ENCODE measurements at places on chromosomes 6 and 20. TPM values are rescaled to one million over a fixed set of nuclear protein-coding genes. Genes with fewer than 3 reads are reported as not detected.

The TMEM170B gene
- 0.10 TPM for polyA plus RNA-seq

The CCM2L gene
- not detected for polyA plus RNA-seq

The BTNL2 gene
- not detected for polyA plus RNA-seq

The TMEM244 gene
- 0.21 TPM for polyA plus RNA-seq

Data from IMR-90 (cell line).